ENCODE measurements at places on chromosomes 7 and 10. TPM values are rescaled to one million over a fixed set of nuclear protein-coding genes. Genes with fewer than 3 reads are reported as not detected.

- DNase-seq: no peak
Observed at GRCh38 chr10:79202188-79203013, 133.6 kb downstream of the ZMIZ1 start.

KBTBD2 gene
- total RNA-seq: 19.5 TPM

GRCh38 chr10:47438857-47439474 is 44.9 kb downstream of the ANXA8 start:
- no peak for DNase-seq

DNA sequence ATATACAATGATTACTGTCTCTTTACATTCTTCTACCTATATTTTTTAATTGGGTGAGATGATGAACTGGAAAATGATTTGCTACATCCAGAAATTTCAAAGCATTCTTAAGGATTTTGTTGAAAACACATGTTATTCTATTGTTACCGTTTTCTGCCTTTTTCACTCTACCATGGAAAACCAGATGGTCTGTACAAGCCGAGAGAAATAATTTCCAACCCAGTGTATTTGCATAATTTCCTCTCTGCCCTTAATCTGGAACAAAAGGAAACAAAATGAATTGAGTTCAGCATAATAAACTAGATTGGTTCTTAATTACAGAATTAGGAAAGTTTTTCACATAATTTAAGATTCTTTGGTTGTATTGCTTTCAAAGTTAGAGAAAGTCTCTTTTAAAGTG is 211.2 kb downstream of the CACNB2 start:
- DNase-seq: no peak

GRCh38 chr7:91692800-91693199 is 187.7 kb downstream of the MTERF1 start:
- no peak for DNase-seq

All from ovary (tissue), 10 donors.